Hippocampal formation (tissue), 2 donors: ENCODE measurements at places on chromosomes 12 and 14.
A peak's percentile ranks its signal among the peaks of the same experiment; 100 is the strongest.

GRCh38 chr14:55500219-55500701 lies 59.8 kb upstream of the TBPL2 start:
- no peak for DNase-seq

GRCh38 chr12:57343703-57344378 lies 87.0 kb downstream of the R3HDM2 start:
- no peak for DNase-seq

DNA sequence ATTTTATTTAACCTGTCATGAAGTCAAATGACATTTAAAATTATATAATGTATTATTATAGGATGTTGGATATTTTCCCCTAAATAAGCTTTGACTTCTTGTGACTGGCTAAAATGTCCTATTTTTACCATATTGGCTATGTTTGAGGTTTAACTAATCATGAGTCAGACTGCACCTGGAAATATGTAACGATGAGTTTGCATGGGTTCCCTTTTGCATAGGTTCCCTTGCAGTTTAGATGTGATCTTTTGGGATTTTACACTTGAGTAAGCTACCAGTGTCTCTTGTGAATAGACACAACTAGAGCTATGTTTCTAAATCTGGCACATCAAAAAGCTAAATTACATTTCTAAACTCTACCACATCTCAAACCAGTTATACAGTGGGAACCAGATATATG lies 5.2 kb downstream of the PDZRN4 start:
- DNase-seq, result no peak

DNA sequence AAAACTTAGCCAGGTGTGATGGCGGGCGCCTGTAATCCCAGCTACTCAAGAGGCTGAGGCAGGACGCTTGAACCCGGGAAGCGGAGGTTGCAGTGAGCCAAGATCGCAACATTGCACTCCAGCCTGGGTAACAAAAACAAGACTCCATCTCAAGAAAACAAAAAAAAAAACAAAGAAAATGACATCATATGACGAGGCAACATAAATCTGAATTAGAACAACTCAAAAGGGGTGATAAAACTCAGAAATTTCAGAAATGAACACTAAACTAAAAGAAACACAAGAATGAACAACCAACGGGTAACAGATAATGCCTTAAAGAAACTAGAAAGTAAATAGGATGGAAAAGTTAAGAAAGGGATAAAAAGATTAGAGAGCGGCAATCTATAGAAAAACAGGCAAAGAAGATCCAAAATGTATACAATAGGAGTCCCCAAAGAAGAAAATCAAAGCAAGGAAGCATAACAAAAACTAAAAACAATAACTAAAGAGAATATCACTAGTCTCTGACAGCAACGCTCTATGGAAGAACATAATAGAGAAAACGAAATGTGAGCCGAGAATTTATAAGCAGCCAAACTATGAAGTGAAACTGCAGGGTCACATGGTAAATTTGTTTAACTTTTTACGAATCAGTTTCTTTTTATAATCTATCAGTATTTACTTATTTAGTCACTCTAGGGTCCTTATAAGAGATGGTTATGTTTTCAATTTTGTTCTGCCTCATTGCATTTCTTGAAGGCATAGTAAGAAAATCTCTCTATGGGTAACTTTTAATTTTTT lies 45.7 kb downstream of the SPPL3 start:
- DNase-seq, result no peak

- DNase-seq, result no peak
Measured at GRCh38 chr12:80442426-80443222, 1.4 kb upstream of the PTPRQ start.

- no peak for DNase-seq
Measured at GRCh38 chr14:33569821-33570687, 380.8 kb downstream of the EGLN3 start.

DNA sequence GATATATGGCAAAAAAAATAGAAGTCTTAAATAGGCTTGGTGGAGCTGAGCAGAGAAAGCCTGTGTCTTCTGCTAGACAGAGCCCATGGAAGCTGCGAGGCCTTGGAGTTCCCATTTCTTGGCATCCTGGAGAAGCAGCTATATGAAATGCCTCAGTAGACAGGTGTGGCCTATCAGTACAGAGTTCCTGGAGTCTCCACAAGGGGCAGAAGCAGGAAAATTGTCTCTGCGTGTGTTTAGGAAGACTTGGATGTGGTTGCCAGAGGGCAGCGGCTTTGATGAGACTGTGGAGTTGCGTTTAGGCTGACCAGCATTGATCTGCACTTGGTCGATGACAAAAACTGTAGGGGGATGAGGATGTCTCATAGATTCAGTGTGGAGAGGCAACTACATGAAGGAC lies 334.5 kb upstream of the SEL1L start:
- no peak for DNase-seq

GRCh38 chr12:39372929-39373328 lies 70.0 kb downstream of the KIF21A start:
- no peak for DNase-seq

DNA sequence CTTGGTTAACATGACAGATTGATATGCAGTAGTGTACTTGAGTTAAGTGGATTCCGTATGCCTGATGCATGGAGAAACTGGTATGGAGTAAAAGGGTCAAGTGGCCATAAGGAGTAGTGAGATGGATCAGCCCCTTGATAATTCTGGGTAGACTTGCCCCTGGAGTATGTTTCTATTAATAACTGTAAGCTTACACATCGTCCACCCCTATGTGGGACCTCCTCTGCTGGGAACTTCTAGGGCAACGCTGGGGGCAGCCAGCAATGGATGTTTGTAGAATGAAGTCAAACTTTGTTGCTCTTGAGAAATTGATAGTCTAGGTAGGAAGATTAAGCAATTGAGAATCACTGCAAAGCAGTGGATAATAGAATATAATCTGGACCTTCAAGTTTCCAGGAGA lies 3.5 kb downstream of the C12orf75 start:
- DNase-seq, result no peak

DNA sequence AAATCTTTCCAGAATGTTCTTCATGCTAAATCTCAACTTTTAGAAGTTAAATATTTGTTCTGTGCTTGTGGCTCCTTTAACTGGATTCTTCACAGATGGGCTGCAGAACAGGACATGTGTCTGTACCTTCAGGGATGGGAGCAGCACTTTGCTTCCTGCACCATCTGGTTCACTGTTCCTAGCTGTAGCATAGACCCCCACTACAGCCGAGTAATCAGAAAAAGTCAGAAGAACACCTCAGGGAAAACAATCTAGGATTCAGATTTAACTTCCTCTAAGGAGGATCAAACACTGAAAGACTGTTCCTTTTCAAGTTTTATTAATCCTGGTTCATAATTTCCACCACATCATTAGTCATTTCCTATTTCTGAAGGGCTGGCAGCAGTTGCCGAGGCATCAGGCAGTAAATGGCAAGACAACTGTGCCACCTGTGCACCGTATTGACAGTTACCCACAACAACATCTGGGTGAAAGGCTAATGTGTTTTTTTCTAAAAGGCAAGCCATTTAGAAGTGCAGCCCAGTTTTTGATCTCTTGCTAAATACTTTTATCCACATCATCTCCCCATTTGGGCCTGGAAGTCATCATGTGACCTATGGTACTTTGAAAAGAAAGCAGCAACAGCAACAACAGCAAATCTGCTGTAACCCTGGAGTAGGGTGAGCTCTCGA lies 212.8 kb upstream of the BMP4 start:
- DNase-seq, result no peak

DNA sequence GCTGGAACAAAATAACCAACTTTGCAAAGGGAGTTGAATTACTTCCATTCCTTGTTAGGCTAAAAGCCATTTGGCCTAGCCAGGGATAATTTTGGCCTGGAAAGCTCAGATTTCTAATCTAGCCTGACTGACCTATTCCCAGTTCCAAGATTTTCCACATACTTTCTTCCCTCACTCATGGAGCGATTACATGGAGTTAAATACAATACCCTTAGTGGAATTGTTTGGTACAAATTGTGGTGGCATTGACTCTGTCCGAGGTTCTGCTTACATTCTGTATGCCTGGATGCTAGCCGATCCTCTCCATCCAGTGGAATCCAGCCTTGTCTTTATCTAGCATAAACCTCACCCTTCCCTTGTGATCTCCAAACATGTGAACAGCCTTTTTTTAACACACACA lies 965.1 kb downstream of the DIO2 start:
- DNase-seq, result no peak

- no peak for DNase-seq
Measured at GRCh38 chr12:18754124-18754707, 16.3 kb downstream of the CAPZA3 start.

DNA sequence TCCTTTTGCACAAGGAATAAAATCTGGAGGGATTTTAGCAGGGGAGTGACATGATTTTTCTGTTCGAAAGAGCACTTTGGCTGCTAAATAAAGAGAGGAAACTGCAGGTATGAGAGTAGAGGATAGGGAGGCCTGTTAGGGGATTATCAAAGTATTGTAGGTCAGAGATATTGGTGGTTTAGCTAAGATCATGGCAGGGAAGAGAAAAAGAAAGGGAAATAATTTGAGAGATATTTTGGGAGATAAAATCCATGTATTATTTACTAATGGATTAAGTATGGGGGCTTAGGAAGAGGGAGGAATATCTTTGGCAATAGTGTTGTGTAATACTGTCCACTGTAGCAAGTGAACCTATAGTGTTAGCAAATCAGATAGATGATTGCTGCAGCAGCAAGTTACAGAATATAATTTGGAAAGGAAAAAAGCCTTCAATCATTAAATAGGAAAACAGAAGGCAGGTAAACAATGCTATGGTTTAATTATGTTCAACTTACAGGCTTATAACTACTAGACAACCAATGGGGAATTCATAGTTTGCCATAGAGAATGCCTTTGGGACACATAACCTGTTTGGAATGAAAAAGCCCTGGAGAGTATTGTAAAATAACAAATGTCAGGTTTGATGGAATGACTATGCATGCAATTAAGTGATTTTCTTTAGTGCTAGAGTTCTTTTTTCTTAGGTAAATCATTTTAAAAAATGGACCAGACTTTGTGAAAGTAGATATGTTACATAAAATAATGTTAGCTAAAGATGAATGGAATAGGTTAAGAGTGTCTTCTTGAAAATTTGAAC lies 50.5 kb downstream of the ADIPOR2 start:
- DNase-seq, result no peak

DNA sequence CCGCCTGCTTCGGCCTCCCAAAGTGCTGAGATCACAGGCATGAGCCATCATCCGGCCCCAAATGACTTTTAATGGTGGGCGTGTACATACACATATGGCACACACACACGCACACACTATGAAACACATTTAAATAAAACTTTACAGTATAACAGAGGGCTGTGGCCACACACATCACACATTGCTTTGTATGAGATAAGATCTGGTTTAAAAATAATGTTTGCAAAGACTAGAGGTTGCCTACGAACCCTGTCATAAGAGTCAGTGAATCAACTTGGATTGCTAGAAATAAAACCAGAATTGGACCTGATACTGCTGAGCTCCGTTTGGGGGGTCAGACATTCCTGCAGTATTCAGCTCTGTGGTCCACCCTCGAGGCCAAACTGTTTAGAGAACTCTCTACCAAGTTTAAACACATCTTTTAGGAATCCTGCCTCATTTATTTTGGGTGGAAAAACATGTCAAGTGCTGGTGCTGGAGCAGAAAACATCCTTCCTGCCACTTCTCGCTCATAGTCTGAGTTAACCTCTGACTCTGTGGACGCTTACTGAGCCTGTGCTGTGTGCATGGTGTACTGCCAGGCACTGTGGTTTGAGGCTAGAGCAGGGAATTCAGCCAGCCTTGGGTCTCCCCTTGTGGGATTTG lies 47.8 kb upstream of the EML1 start:
- DNase-seq, result no peak

DNA sequence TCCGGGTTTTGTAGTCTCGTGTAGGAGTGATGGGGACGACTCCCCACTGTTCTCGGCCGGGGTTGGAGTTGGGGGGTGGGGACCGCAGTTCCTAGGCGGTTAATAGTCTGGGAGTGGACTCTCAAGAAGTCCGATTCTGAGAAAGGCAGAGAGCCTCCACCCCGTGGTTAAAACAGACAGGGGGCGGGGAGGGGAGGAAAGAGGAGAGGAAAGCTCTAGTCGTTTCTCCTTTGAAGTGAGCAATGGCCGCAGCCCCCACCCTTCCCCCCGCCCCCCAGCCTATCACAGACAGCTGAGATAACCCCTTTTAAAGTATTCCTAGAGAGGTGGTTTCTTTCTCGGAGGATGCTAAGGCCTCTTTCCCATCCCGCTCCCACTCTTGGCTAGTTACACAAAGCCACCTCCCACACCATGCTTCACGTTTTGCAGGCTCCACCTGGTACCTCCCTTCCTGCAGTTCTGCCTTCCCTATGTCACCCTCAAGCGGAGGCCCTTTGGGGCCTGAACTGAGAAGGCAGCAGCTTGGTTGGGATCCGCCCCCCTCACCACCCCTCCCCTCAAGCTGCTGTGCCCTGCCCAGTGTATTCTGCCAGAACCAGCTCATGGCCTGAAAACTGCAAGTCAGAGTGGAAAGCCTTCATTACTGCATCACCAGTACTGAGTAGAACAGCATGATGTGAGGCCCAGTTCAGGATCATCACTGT lies 853 bp downstream of the USP5 start:
- peak; percentile 48 for DNase-seq

DNA sequence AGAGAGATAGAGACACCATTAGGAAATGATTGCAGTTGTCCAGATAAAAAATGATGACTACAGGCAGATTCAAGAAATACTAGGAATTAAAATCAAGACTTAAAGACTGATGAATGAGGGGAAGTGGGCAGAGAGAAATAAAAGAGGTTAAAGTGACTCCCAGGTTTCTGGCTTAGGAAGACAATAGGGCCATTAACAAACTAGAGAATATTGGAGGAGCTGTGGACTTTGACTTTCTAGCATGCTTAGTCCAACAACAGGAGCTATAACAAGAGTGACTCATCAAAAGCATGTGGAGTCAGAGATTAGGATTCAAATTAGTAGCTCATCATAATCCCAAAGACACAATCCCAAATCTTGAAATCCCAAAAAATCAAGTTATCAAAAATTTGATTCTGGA lies 101.5 kb downstream of the BMP4 start:
- no peak for DNase-seq

- no peak for DNase-seq
Measured at GRCh38 chr12:94648578-94648977, 1.8 kb downstream of the TMCC3 start.

DNA sequence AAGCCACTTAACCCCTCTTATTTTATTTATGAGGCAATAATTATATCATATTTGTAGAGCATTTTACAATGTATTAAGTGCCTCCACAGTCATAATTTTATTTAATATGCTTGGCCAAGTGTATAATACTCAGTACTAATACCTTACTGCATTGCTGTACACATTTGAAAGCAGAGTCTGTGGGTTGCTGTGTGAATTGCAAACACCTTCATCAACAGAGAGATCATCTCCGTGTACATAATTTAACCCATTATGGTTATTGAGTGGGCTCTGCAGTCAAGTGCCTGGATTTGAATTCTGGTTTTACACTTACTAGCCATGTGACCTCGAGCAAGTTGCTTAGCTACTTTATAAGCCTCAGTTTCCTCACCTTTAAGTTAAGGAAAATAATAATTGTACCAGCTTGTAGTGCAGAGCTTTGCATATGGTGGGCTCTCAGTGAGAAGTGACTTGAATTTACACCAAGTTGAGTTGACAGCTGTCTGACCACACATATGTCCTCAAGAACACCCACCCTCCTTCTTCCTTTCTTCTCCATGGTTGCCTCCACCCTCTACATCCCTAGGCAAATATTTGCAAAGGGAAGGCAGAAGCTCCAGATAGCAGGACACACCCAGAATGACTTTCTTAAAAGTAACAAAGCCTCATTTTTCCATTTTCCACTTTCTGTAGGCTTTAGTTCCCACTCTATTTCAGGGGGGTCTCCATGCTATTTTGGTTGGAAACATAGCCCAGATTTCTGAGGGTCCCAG lies 12.3 kb downstream of the CRACR2A start:
- DNase-seq, result no peak

GRCh38 chr14:80663541-80663940 lies 278.0 kb downstream of the CEP128 start:
- no peak for DNase-seq

GRCh38 chr14:103456167-103456835 lies 66.3 kb downstream of the CKB start:
- DNase-seq, result no peak
